Globus pallidus (tissue), 1 donor: ENCODE measurements at places on chromosomes 11 and 22.

DNA sequence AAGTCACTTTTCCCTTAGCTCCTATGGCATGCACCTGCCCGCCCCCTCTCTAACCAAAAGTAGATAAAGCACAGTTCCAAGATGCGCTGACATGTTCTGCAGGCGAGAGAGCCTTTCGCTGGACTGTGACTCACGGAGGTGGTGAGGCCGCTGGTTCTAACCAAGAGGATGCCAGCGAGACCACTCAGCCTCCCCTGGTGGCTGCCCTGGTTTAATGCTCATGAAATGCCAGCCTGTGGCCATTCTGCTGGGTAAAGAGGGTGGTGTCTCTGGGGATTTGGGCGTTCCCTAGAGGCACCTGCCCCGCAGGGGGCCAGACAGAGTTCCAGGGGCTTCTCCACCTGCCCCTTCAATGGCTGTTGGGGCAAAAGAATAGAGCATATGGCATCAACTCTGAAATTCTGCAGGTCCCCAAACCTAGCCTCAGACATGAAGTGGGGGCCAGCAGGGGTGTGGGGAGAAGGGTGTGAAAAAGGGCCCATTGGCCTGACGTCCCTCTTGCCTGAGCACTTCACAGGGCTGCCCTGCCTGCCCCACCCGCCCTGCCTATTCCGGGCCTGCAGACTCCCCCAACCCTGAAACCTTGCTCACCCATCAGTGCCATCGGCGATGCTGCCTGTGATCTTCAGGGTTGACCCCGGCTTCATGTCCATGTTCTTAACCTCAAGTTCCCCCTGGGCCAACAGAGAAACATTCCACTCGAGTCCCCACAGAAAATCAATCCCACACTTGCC lies 8.5 kb downstream of the LGALS2 start:
- DNase-seq, result peak; percentile 16

GRCh38 chr11:61855939-61856680 lies 28.0 kb downstream of the FADS2 start:
- no peak for DNase-seq

DNA sequence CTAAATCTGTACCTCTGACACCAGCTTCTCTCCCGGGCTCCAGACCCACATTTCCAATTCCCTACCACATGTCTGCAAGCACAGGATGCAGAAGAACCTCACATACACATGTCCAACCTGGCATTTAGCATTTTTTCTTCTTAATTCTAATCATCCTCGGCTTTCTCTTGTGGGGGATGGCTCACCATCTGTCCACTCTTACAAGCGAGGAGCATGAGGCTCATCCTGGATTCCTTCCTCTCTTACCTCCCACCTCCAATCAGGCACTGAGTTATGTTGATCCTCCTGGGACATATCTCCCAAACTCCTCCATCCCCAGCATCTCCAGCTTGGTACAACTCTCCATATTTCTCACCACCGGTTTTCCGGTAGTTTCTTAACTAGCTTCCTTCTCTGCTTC lies 149.8 kb upstream of the LARGE1 start:
- DNase-seq, result no peak

DNA sequence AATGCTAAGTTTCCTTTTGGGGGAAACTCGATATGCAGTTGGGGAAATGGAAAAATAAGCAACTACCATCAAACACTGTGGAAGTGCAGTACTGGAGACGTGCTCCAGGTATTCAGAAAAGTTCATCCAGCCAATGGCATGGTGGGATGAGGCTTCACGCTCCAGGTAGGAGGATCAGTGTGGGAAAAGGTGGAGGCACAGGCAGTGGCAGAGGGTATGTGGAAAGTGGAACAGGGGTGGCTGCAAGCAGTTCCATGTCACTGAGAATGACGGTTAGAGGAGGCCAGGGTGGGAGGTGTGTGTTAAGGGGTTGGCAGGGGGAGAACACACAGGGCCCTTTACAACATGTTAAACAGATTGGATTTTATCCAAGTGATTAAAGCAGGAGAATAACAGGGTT lies 105.1 kb upstream of the NCAM1 start:
- DNase-seq, result no peak

GRCh38 chr22:29821291-29822016 lies 16.6 kb downstream of the ASCC2 start:
- peak; percentile 42 for DNase-seq

DNA sequence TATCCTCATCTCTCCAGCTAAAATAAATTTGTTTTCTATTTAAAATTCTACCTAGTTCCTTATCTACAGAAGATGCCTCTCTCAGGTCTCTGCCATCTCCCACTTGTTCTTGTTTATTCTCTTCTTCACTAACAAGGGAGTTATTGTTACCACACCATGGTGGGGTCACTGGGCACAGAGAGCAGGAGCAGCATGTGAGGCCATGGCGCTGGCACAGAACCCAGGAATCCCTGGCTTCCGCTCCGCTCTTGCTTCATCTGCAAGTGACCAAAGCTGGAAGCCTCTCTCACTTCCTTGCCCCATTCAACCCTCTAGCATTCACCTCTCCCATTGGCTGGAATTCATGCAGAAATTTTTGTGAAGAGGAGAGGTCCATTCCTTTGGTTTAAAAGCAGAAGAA lies 190.7 kb upstream of the NCAM1 start:
- peak; percentile 96 for DNase-seq

- DNase-seq, result peak; percentile 47
These were observed 596.0 kb upstream of the B3GAT1 start for GRCh38 chr11:135008001-135008405.

DNA sequence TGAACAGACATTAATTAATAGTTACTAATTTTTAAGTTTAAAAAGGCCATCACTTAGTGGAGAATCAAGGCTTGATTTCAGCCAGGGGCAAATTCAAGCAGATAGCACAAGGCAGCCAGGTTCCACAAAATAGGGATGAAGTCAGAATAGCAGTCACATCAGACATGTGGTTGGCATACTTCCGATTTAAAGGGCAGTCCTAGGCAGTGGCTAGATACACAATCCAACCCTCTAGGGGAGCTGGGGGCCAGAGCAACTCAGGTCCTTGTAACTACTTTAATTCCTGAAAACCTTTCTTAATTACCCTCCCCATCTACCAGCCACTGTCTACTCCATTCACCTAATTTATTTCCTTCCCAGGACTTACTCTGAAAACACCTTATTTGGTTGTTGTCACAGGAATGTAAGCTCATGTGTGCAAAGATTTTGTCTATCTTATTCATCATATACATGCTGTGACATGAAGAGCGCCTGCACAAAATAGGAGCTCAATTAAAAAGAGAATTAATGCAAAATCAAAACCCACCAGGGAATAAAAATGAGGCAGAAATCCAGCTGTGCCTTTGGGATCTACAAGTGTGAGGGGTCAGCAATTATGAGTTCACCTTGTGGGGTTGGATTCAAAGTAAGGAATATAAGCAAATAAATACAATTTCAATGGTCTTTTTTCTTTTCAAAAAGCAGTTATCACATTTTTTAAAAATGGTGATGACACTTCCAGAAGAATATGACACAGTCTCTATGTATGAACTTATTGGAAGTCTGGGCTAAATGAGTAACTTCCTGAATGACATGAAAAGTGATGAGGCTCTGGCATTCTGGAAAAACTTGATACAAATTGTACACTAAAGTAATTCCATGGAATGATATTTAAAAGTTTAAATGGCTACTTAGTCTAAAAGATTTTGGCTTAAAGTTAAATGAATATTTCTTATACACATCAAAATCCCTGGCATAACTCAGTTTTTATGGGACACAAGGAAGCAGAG lies 53.8 kb downstream of the COPB1 start:
- no peak for DNase-seq

DNA sequence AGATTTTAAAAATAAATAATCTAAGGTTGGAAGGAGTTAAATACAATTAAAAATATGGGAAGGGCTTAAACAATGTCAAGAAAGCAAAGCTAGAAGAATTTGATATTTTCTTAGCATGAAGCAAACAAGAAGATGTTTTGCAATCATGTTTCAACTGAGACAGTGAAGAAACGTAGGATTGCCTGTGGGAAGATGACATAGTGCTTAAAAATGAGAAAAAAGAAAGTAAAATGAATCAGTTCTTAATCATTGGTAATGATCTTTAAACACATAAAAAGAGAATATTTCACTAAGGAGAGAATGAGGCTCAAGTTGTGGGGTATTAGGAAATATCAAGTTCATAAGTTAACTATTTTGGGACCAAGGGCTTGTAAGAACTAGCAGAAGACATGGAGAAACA lies 855.0 kb downstream of the METTL15 start:
- DNase-seq, result no peak

GRCh38 chr11:95831198-95831883 lies 41.0 kb downstream of the CEP57 start:
- no peak for DNase-seq

DNA sequence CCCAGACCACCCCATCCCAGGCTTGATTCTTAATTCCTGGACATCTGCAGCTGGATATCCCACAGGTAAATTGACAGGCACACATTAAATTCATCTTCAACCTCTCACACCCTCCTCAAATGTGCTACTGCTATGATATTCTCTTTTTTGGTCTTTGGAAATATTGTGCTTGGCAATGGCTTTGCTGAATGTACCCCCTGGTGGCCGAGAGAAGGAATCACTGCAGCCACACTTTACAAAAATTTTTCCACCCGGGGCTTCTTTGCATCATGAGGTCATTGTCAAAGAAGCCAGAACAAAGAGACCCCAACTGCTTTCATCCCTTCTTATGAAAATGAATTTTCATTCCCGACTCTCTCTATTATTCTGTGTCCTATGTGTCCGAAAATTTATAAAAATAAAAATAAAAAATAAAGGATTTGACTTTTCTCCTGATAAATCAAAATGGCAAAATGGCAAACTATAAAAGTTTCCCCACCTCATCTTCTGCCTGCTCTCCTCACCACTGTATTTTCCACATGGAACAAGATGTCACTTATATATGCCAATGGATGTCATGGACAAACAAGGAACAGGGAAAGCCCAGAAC lies 15.0 kb upstream of the CYB5R2 start:
- DNase-seq, result no peak

GRCh38 chr22:22406445-22407027 lies 102.0 kb downstream of the ZNF280B start:
- DNase-seq, result no peak

DNA sequence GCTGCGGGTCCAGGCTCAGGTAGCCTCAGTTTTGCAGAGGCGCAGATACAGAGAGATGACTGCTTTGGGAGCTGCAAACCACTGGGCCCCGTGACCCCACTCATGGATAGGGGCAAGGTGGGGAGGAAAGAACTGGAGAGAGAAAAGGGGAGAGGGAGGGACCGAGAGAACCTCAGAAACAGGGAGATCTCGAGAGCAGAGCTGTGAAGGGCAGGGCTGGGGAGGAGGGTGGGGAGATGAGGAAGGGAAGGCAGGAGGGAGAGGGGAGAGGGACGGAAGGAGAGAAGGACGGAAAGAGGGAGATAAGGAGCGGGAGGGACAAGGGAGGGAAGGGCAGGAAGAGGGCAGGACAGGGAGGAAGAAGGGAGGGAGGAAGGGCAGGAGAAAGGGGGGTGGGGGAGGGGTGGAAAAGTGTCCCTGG lies 46.3 kb downstream of the IGLL1 start:
- DNase-seq, result no peak

GRCh38 chr11:15738931-15739330 lies 617.4 kb downstream of the SOX6 start:
- DNase-seq, result no peak

DNA sequence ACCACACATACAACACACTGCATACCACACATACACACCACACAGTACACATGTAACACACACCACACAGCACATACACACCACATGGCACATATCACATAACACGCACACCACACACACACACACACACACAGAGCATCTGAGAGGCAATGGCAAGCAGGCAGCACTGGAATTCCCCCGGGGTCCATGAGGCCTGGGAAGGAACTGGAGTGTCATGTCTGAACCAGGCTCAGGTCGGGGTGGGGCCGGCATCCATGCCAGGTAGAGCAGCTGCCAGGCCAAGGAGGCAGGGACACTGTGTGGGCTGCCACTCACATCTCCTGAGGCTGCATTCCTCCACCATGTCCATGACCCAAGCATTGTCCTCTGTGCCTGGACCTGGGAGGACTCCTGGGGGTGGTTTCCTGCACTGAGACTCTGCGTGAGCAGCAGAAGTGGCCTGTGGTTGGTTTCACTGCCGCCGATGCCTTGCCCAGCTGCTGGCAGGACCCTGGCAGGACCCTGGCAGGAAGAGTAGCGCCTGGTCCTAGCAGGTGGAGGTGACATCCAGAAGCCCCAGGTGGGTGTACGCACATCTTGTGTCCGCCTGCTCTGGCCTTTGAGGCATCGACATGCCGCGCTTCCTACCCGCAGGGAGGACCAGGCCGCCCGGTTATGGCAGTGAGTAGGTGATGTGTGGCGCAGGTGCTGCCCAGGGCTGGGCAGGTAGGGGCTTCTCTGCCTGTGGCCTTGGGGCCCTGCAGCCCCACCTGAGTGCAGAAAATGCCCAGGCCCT lies 1280.4 kb downstream of the TBC1D22A start:
- no peak for DNase-seq

DNA sequence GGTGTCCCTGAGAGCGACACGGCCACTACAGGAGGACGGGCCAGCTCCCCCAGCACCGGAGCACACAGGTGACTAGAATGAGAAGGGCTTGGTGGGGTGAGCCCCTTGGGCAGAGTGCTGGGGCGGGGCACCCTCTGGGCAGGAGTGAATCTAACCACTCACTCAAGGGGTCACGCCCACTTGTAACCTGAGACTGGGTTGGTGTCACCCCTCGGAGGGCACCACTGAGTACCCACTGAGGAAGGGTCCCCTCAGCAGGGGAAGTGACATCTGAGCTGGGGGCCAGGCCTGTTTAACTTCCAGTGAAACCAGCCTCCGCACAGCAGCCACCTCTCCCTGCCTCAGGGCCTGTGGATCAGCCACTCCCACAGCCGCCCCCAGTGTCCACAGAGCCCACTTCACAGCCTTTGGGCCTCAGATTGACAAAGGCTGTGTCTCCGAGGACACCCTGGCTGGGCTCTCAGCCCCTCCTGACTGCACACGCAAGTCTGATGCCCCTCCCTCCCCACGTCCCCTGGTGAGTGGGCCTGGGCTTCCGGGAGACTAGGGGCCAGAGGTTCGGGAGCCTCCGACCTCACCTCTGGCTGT lies 5.6 kb downstream of the GATD1 start:
- DNase-seq, result no peak

- no peak for DNase-seq
These were observed 171.4 kb upstream of the CTSC start for GRCh38 chr11:88508759-88509581.

- DNase-seq, result no peak
These were observed 229.3 kb downstream of the CASP12 start for GRCh38 chr11:104668797-104669463.

DNA sequence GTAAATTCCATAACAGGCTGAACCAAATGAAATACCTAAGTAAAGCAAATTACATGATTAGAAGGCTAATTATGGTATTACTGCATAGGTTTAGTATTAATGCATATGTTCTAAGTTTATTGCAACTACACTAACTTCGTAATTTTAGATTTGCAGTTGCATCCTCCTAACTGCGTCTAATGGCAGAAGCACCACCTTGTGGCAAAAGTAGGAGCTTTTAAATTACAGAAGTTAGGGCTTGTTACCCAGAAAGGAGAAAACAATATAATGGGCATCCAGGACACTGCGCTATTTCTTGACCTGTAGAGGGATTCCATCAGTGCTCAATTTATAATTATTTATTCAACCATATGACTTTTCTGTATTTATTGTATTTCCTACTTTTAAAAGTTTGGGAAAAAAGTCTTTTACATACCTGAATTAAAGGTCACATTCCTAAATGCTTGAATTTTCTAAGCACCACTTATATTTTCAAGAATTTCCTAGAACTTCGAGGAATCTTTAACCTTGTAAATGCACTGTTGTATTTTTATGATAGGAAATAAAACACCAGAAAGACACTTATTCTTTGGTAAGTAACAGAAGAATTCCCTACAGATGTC lies 16.3 kb upstream of the GPR83 start:
- DNase-seq, result peak; percentile 5
